ENCODE measurements at places on chromosomes 12 and 14.

DNA sequence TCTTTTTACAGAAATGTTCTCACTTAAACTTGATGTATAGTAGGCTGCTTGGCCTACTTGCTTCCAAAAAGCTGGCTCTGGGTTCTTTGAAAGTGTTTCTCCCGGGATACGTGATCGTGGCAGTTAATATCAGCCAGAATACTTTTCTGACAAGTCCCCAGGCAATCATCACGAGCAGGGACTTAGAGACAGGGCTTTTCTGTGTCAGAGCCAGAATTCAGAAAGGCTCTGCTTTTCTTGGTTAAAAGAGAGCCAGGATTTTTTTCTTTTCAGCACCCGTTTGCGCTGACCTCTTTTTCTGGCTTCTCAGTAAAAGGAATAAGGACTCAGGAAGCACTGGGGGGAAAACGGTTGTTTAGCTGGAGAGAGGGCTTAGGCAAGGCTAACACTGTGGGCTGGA, 57.8 kb upstream of the ARHGAP5 start:
- DNase-seq: no peak

GRCh38 chr12:15728118-15728598, 61.0 kb downstream of the EPS8 start:
- DNase-seq: no peak

- DNase-seq: no peak
Measured at GRCh38 chr12:30962047-30962446, 35.5 kb downstream of the TSPAN11 start.

DNA sequence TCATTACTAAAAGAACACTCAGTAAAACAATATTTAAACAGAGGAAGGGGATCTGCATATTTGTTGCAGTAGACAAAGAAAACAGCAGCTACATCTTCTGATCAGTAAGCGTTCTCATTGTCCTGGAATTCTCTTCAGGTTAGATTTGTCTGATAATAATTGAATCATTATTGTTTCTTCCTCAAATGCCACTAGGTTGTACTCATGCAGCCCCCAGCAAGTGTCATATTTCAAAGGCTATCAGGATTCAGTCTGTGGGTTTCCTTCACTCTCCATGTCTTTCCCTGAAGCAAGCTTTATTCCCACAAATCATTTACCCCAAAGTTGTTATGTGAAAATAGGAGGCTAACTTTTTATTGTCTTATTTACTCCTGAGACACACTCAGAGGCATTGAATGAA, 14.7 kb downstream of the PIK3C2G start:
- no peak for DNase-seq

DNA sequence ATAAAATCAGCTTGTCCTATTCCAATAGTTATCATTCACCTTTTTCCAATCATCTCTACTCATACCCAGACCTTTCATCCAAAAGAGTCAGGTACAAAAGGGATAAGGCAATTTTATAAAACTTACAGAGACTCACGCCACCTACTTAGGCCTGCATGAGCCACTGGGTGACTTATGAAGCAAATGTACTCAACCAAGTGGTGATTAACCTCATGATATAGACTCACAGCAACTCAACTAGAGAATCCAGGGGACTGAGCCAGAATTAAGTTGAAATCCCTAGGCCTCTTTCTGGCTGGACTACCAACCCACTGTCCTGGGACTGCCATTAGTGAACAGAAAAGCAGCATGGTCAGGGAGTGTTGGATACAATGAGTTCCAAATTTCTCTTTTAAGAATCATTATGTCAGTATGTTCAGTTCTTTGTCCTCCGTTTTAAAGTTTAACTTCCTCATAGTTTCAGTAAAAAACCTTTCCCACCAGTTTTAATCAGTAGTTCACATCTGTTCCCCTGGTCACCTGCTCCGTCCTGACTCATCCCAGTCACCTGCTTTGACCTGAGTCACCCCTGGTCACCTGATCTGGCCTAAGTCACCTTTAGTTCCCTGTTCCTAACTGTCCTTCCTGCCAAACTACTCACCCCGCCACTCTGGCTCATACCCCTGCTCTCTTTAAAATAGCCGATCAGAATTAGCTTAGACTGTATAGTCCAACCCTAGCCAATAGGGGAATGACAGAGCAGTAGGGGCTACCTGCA, 36.8 kb downstream of the SPTSSA start:
- no peak for DNase-seq

Data from stimulated activated naive CD8-positive, alpha-beta T cell treated with anti-CD3 and anti-CD28 coated beads, Interleukin-15, amount 100 ng/mL, for 72 hours (primary cell).